IPS-NIHi11 (cell line): ENCODE measurements at places on chromosomes 16 and 17.

- no peak for DNase-seq
Observed at GRCh38 chr17:55726440-55726839, 3.8 kb upstream of the TMEM100 start.

- DNase-seq: no peak
Observed at GRCh38 chr17:71168053-71168741, 952.6 kb upstream of the SOX9 start.

DNA sequence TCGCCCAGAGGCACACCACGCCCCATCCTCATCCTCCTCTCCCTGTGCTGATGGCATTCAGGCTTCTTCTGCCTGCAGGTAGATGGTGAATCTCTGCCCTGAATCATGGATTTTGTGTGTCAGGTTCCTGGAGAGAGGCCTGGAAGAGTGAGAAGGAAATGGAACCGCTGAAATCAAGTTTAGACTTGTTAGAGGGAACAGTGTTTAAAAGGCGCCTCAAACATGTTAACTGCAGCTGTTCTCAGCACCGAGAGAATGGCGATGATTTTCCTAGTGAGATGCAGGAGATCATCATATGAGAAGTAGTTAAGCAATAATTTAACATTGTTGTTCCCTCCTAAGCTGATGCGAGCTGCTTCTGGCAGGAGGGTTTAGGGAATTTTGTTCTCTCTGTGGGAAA is 744.4 kb upstream of the EEF2KMT start:
- DNase-seq: no peak

- DNase-seq: no peak
Observed at GRCh38 chr17:80045703-80046102, 9.3 kb downstream of the CCDC40 start.

DNA sequence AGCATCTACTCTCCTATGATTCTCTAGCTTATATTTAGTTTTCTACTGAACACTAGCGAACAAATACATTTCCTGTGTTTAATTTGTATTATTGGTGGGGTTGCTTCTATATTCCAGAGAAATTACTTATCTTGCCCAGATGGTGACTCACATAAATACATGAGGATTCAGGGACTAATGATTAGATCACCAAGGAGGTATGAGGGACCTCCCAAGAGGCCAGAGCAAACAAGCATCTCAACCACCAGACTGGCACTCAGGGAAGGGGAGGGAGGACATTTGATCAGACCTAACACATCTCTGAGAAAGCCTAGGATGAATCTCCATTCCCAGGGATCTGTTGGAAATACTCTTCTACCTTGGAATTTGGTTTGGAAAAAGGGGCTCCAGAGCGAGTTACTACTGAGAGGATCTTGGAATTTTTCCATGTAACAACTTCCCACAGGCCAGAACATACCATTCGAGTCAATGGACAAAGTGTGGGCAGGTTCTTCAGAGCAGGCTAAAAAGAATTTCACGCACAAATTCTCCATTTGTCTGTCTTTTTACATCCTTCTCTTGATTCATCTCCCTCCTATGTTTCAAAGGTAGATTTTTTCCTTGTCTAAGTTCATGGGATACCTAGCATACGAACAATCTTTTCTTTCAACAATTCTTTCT is 262.6 kb upstream of the MYOCD start:
- DNase-seq: no peak

GRCh38 chr16:10511829-10512228 is 68.6 kb downstream of the EMP2 start:
- DNase-seq: no peak

DNA sequence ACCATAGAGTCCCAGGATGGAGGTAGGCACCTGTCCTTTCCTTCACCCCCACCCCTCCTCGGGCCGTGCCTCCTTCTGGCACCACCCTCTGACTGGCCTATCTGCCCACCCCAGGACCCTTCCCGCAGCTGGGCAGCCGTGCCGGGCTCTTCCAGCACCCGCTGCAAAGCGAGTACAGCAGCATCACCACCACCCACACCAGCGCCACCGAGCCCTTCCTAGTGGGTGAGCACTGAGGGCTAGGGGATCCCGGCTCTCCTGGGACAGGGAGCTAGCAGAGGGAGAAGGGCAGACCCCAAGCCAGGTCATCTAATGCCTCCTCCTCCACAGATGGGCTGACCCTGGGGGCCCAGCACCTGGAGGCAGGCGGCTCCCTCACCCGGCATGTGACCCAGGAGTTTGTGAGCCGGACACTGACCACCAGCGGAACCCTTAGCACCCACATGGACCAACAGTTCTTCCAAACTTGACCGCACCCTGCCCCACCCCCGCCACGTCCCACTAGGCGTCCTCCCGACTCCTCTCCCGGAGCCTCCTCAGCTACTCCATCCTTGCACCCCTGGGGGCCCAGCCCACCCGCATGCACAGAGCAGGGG is 7.8 kb downstream of the GALK1 start:
- no peak for DNase-seq

DNA sequence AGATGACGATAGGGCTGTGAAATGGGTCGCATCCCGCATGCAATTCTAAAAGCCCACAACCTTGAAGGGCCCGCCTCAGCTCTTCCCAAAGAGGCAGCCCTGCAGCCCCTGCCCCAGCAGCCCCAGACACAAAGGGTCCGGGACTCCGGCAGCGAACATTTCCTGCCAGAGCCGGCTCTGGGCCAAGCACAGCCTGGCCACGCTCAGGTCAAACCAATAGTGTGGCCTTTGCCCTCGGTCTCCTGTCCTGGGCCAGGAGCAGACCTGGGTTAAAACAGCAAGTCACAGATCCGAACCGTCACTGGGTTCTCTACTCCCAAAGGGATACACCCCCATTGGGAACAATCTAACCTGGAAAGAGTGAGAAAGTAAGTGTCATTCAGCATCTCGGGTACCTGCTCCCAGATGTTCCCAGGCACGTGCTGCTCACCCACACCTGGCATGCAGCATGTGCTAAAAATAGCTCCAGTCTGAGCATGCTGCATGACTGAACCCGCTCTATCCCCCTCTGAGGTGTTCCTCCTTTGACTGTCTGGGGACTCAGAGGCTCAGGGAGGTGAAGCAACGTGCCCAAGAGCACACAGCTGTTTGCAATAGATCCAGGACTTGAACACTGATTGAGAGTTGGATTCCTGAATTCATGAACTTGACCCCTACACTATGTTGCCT is 22.2 kb upstream of the ATP2A3 start:
- no peak for DNase-seq

DNA sequence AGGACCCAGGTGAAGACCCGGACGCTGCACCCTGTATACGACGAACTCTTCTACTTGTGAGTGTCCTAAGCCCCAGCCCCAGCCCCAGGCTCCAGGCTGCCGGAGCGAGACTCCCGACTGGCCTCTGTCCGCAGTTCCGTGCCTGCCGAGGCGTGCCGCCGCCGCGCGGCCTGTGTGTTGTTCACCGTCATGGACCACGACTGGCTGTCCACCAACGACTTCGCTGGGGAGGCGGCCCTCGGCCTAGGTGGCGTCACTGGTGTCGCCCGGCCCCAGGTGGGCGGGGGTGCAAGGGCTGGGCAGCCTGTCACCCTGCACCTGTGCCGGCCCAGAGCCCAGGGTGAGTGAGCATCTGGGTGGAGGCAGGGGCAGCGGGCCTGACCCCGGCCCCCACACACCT is 3.7 kb downstream of the TSR3 start:
- no peak for DNase-seq

DNA sequence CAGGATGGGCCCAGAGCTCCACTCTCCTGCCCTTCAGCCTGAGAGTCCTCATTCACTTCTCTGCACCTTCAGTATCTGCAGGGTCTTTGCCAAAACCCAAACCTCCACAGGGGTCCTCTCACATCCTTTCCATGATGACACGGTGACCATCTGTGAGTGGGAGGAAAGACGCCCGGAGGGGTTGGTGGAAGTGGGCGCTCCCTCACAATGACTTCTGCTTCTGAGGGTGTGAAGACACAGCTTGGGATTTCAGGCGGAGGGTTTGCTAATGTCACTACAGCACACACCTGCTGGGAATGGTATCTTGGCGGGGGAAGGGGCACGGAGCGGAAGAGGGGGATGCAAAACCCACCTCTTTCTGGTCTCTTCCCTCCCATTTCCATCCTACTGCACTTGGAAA is 115.1 kb upstream of the SDK2 start:
- no peak for DNase-seq

GRCh38 chr17:30576326-30576861 is 99.2 kb downstream of the GOSR1 start:
- DNase-seq: no peak

DNA sequence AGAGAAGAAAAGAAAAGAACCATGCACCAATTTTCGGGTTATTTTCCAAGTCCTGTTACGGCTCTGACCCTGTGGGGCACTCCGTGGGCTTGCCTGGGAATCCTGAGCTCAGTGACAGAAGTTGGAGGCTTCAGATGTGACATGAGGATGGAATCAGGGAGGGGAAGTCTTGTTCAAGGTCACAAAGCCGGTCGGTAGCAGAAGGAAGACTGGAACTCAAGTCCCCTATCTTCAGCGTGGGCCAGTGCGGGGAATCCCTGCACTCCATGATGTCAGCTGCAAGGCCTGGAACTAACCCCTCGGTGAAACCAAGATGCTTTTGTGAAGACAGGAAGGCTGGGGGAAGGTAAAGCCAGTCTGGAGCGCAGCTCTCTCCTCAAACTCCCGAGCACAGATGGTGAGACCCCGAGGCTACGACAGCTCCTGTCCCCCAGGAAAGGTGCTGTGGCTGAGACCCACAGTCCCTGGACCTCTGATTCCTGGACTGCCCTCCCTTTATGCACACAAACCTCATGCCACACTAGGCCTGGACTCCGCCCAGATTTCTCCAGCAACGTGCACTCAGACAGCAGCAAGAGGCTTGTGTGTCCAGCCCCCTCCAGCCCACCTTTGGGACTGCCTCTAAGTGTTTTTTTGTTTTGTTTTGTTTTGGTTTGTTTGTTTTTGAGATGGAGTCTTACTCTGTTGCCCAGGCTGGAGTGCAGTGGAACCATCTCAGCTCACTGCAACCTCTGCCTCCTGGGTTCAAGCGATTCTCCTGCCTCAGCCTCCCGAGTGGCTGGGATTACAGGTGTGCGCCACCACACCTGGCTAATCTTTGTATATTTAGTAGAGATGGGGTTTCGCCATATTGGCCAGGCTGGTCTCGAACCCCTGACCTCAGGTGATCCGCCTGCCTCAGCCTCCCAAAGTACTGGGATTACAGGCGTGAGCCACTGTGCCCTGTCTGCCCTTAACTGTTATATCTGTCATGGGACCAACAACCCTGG is 5.5 kb upstream of the IL27 start:
- DNase-seq: no peak

- no peak for DNase-seq
Observed at GRCh38 chr16:69833357-69834282, 71.5 kb downstream of the WWP2 start.

- no peak for DNase-seq
Observed at GRCh38 chr16:66287416-66287815, 79.1 kb upstream of the CDH5 start.

DNA sequence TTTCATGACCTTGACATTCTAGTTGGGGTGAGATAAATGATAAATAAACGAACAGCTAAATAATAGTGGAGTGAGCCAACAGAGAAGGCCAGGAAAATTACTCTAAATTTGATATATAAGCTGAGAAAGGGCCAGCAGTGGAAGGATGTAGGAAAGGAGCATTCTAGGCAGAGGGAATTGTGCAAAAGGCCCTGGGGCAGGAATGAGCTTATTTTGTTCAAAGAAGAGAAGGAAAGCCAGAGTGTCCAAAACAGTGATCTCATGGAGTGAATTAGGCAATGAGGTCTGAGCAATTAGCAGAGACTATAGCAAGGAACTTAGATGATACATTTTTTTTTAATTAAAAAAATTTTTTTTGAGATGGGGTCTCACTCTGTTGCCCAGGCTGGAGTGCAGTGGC is 43.3 kb upstream of the CLEC19A start:
- no peak for DNase-seq
